ENCODE measurements at places on chromosomes 5 and 9. TPM values are rescaled to one million over a fixed set of nuclear protein-coding genes. Genes with fewer than 3 reads are reported as not detected.

Gene GKAP1
- 0.90 TPM for total RNA-seq

Gene GABRA1
- not detected for total RNA-seq

Gene CARTPT
- total RNA-seq: not detected

Gene PHF24
- total RNA-seq: 0.26 TPM

Gene GPR21
- total RNA-seq: 1.3 TPM

Gene PIK3R1
- total RNA-seq: 15.5 TPM

Gene HTR4
- total RNA-seq: not detected

Gene UGT3A2
- not detected for total RNA-seq

Gene MSX2
- total RNA-seq: not detected

Gene GDF9
- under 0.01 TPM for total RNA-seq

DNA sequence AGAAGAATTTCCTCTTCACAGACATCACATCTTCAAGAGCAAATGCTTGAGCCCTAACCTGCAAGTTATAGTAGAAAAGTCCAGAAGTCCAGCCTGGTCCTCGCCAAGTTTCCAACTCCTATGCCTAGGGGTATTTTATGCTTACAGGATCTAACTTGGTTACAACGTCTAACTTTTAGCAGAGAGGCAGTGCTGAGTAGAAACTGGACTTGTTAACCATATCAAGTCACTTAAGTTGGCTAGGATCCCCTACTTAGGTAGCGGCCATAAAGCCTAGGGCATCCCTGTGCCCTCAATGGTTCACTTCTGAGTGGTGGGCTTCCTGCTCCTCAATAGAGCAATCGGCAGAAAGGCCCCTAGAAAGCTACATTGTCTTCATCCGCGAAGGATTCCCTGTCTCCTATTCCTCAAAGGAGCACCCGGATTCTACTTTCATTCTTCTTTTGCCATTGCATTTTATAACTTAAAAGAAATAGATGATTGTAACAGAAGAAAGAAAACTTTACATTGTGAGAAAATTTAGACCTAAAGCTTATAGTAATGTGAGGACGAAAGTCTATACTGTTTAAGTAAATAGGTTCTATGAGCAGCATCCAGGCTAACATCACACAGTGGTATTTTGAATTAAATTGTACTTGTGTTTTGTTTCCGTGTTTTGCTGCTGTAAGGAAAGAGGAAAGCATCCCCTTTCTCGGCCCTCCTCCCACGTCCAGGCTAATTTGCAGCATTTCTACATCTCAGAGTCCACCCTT is 1.3 kb upstream of the MTAP start:
- DNase-seq: peak; percentile 12

GRCh38 chr5:174723315-174723978 is 935 bp upstream of the MSX2 start:
- no peak for DNase-seq

DNA sequence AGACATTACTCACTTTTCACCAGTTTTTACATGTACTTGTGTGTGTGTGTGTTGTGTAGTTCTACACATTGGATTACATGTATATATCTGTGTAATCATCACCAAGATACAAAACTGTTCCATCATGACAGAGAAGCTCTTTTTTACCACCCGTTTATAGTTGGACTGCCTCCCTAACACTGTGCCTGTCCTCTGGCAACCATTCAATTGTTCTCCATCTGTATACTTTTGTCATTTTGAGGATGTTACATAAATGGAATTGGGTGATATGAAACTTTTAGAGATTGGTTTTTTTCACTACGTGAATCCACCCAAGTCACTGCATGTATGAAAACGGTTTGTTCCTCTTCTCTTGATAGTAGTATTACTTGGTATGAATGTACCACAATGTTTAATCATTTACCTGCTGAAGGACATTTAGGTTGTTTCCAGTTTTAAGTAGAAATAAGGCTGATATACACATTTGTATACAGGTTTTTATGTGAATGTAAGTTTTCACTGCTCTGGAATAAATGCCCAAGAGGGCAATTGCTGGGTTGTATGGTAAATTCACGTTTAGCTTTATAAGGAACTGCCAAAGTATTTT is 126.2 kb downstream of the MAPKAP1 start:
- no peak for DNase-seq

DNA sequence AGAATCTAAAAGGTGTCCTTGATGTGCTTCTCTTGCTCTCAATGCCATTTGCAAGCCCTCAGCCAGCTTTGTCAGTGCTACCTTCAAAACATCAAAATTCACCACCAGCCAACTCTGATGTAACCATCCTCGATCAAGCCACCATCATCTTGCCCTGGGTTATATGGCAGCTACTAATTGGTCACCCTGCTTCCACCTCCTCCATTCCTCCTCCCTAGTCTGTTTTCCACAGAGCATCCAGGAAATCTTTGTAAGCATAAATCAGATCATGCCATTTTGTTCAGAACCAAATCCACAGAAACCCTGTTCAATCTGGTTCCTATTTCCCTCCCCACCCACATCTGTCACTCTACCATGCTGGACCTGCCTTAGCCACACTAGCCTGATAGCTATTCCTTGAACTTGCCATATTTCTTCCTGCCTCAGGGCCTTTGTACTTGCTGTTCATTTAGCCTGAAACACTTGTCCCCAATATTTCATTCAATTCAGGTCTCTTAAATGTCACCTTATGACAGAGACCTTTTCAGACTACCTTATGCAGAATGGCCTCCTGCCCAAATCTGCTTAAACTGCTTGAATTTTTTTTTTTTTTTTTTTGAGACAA is 1.9 kb upstream of the B4GALT1 start:
- DNase-seq: no peak

DNA sequence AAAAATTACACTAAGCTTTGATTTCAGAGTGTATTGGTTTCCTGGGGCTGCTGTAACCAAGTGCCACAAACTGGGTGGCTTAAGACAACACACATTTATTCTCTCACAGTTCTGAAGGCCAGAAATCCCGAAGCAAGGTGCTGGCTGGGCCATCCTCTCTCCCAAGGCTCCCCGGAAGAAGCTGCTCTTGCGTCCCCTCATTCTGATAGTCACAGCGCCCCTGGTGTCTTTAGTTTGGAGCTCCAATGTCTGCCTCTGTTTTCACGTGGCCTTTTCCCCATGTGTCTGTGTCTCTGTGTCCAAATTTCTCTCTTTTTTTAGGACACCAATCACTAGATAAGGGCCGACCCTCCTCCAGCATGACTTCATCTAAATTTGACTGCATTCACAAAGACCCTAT is 56.7 kb downstream of the ROPN1L start:
- no peak for DNase-seq

DNA sequence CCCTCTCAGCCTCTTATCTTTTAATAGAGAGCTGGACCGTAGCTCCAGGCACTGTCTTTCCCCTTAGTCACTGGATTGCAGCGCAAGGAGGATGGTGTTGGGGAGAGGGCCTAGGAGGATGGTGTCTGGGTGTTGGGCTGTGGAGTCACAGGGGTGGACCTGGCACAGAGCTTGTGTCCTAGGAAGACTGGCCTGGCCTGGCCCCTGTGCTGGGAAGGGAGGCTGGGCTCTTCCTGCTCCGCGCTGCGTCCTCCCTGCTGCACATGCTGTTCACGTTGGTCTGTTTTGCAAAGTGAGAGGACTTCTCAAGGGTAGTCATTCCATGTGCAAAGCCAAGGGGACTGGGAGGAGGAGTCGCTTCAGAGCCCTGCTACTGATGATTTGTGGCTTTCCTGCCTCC is 123.9 kb downstream of the EHMT1 start:
- DNase-seq: no peak

- DNase-seq: peak; percentile 49
Observed at GRCh38 chr5:10301266-10301665, 6.4 kb downstream of the CMBL start.

GRCh38 chr9:130286072-130286770 is 20.7 kb downstream of the HMCN2 start:
- DNase-seq: no peak

- DNase-seq: no peak
Observed at GRCh38 chr9:83379045-83379444, 159.2 kb downstream of the FRMD3 start.

DNA sequence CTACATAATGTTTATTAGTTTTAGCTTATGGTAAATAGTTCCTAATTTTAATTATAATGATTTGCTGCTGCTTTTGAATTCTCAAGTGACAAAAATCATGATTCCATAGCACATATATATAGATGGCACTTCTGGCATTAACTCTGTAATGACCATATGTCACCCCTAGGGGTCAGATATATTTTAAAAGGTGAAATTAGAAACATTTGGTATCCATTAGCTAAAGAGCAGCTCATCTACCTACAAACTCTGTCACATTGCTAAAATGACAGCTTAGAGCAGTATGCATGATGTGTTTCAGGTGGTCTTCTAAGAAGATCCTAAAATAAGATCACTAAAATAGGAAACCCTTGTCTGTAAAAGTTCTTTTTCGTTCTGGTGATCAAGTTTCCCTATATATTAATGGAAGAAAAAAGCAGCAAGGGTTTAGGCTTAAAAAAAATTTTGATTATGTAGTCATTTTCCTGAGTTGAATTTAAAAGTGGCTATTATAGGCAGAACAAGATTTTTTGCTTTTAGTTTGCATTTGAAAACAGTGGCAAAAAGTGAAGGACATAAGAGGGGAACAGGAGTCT is 157.7 kb upstream of the POU5F2 start:
- peak; percentile 31 for DNase-seq

- no peak for DNase-seq
Observed at GRCh38 chr5:14595189-14595588, 13.6 kb downstream of the OTULINL start.

GRCh38 chr5:77156379-77156778 is 54.1 kb upstream of the PDE8B start:
- no peak for DNase-seq

DNA sequence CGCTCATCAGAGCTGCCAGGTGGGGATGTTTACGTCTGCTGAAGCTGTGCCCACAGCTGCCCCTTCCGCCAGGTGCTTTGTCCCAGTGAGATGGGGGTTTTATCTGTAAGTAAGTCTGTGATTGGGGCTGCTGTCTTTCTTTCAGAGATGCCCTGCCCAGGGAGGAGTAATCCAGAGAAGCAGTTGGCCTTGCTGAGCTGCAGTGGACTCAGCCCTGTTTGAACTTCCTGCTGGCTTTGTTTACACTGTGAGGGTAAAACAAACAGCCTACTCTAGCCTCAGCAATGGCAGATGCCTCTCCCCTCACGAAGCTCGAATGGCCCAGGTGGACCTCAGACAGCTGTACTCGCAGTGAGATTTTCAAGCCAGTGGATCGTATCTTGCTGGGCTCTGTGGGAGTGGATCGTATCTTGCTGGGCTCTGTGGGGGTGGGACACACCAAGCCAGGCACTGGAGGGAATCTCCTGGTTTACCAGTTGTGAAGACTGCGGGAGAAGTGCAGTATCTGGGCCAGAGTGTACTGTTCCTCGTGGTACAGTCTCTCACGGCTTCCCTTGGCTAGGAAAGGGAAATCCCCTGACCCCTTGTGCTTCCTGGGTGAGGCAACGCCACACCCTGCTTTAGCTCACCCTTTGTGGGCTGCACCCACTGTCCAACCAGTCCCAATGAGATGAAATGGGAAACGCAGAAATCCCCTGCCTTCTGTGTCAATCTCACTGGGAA is 530.1 kb upstream of the DMAC1 start:
- DNase-seq: no peak

- DNase-seq: peak; percentile 56
Observed at GRCh38 chr9:31136524-31136923, 1247.9 kb upstream of the ACO1 start.

DNA sequence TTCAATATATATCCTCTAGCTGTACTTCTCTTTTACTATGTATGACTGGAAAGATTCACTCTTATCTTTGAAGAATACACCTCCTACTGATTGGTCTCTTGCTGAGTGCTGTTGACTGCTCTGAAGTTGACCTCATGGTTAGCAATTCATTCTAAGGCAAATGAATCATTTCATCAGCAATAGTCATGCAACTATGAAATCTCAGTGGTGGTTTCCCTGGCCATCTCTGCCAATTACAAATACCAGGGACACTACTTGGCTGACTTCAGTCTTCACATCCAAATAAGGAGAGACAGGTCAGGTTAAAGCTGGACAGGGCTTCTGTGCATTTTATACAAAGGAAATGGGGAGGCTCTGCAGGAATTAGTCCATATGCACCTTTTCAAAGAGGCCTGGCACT is 333.5 kb upstream of the ACTBL2 start:
- DNase-seq: peak; percentile 99

GRCh38 chr9:23822261-23823169 is 3.5 kb downstream of the ELAVL2 start:
- no peak for DNase-seq

DNA sequence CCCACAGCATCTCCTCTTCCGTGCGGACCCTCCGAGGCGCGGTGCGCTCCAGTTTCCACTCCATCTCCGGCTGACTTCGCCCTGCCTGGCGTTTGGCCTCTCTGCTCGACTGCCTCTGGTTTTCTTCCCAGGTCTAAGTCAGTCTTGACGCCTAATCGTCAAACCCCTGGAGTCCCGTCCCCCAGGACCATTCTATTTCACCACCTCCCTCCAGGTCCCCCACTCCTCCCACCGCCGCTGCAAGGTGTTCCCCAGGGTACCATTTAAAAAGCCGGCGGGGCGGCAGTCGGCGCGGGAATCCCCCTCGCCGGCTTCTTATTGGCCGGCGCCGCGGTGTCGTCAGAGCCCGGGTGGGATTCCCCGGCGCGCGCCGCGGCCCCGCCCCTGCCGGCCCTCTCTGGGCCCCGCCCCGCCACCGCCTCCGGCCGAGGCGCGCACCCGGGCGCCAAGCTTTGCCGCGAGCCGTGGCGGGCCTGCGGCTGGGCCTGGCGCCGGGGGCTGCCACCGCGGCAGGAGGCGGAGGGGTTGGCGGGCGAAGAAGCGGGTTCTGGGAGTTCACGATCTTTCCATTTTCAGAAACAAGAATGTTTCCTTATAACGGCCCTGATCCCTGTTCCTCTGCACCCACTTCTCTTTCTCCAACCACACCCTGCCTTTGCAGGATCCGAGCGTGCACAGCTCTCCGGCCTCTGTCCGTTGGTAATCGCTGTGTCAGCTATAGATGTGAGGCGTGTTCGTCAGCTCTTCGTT is at the start of gene CDC20B:
CDC20B (minus strand) TSS at position 241 of the 750 bp plus-strand sequence; CDS start at position 64, 177 bp downstream.
- DNase-seq: peak; percentile 54

- no peak for DNase-seq
Observed at GRCh38 chr5:72021651-72022357, 85.5 kb upstream of the MAP1B start.

- no peak for DNase-seq
Observed at GRCh38 chr5:68268101-68268851, 52.7 kb downstream of the PIK3R1 start.

DNA sequence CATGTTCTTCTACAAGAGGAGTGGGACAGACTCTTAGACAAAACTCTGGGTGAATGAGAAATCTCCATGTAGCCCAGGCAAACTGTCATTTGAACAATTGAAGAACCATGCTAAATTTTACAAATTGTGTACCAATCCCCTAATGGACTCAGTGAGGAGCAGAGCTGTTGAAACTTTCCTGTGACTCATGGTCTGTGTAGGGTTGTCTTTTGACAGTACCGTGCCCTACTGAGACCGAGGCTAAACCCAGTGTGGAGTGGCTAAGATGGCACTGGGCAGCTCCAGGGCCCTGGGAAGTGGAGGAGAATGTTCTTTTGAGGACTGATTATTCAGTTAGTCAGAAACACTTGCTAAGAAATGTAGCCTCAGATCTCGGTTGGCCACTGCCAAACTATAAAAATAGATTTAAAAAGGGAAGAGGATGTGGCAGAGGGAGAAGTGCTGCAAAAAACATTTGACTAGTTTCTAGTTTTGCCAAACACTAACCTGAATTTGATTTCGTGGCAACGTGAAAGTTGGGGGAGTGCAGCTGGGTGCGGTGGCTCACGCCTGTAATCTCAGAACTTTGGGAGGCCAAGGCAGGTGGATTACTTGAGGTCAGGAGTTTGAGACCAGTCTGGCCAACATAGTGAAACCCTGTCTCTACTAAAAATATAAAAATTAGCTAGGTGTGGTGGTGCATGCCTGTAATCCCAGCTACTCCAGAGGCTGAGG is 24.7 kb downstream of the POU4F3 start:
- no peak for DNase-seq

Measured in bronchial epithelial cell (primary cell).